Occipital lobe (tissue), 3 donors: ENCODE measurements at places on chromosomes 6 and 20. TPM values are rescaled to one million over a fixed set of nuclear protein-coding genes. Genes with fewer than 3 reads are reported as not detected.

DNA sequence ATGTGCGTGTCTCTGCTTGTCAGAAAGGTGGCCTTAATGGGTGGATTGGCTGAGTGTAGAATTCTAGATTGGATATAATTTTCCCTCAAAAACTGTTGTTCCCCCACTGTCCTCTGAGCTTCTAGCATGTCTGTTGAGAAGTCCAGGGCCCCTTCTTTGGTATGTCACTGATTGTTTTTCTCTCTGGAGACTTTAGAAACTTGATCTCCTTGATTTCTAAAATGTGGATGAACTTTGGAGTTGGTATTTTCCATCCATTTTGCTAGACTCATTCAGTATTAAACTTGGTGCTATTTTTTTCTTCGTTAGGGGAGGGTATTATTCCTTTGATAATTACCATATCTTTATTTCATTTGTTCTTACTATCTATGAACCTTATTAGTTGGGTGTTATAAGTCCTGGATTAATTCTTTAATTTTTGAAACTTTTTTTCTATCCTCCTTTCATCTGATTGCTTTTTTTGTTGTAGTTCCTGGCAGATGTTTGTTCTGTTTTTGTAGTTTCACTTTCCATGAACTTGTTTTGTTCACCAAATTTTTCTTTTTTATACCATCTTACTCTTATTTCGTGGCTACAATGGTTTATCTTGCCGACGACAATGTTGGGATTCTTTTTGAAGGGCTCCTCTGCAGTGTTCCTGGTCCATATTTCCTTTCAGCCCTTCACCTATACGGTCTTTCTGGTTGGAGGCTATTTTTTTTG, 68.4 kb downstream of the ARID1B start:
- DNase-seq: no peak

DNA sequence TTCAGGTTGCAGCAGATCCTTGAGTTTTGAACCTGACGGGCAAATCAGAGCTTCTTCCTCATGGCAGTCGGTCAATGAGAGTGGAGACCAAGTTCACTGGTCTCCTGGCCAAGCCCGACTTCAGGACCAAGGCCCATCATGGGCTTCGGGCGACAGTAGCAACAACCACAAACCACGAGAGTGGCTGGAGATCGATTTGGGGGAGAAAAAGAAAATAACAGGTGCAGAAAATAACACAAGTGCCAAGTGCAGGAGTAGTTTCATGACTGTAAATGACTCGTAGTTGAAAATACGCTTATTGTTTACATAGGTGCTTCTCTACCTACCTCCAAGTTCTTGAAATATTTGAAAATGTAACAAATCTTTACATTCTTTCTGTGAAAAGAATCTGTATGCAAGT, 56.1 kb downstream of the DCBLD1 start:
- no peak for DNase-seq

GRCh38 chr6:33926451-33926850, 122.6 kb upstream of the MLN start:
- DNase-seq: no peak

GRCh38 chr6:126170433-126170832, 169.5 kb upstream of the CENPW start:
- no peak for DNase-seq

GRCh38 chr6:109472132-109472995, 10.7 kb downstream of the ZBTB24 start:
- peak; percentile 18 for DNase-seq

DNA sequence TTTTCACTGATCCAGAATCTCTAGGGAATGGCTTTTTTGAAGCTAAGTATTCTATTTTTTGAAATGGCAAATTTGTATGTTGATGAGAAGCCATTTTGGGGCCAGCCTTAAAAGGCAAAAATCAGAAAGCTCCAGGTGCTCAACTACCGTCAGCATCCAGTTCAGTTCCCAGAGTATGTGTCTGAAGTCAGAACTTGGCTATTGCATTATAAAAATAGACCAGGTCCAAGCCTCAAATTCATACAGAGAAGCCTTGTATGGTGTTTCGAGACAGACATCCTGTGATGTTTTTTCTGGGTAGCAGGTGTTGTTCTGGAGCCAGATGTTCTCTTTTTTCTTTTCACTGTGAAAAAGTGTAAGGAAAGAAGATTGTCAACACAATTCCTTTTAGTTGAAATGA, 68.2 kb downstream of the CCN2 start:
- DNase-seq: no peak

- DNase-seq: no peak
Observed at GRCh38 chr20:50142812-50143211, 10.7 kb downstream of the PEDS1 start.

DNA sequence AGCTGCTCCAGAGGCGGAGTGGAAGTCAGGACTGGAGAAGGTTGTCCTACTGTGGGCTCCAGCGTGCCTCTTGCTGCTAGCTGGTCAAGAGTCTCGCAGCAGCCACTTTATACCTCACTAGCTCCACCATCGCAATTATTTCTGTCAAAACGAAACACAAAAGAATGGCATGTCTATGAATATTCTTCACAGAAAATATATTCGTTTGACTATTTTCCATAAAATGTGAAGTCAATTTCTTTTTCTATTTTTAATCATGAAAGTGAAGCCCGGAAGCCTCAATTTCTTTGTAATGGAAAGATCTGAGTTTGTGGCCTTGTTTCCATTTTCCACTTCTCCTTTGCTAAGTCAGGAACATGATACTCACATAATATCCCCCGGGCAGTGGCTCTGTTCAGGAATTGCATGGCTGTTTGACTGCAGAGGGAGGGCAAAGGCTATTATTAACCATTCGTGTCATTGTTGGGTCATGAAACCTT, 51.7 kb downstream of the DTD1 start:
- DNase-seq: no peak

- no peak for DNase-seq
Observed at GRCh38 chr6:31094389-31094881, 17.9 kb downstream of the C6orf15 start.

GRCh38 chr6:107550241-107550840, 60.4 kb downstream of the SOBP start:
- no peak for DNase-seq

GRCh38 chr6:148996815-148997214, 250.0 kb downstream of the UST start:
- no peak for DNase-seq

- DNase-seq: no peak
Observed at GRCh38 chr6:168273441-168274036, 46.0 kb downstream of the DACT2 start.

GRCh38 chr6:118902726-118903125, 8.8 kb downstream of the ASF1A start:
- no peak for DNase-seq

GRCh38 chr20:57680934-57681914, 28.6 kb downstream of the PMEPA1 start:
- no peak for DNase-seq

- no peak for DNase-seq
Observed at GRCh38 chr20:48246061-48246790, 460.9 kb upstream of the SULF2 start.

DNA sequence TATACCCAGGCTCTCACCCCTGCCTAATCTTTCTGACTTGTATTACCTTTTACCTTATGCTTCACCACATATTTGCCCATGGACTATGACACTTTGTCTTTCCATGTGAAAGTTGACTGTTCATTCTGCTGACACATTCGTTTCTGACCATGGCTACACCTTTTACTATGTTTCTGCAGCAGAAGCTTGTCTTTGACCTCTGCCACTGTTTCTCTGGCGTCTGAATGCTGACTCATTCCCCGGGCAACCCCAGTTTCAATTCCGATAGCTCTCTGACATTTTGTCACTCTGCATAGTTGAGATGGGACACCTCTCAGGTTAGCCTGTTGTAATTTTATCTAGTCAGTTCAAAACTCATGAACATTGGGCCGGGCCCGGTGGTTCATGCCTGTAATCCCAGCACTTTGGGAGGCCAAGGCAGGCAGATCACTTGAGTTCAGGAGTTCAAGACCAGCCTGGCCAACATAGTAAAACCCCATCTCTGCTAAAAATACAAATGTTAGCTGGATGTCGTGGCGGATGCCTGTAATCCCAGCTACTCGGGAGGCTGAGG, 50.7 kb downstream of the SLC26A8 start:
- no peak for DNase-seq

- DNase-seq: no peak
Observed at GRCh38 chr6:114218437-114219340, 124.1 kb downstream of the HS3ST5 start.

GRCh38 chr6:2077826-2078225, 167.6 kb downstream of the GMDS start:
- no peak for DNase-seq

- DNase-seq: no peak
Observed at GRCh38 chr6:129307845-129308244, 402.1 kb downstream of the ARHGAP18 start.

DNA sequence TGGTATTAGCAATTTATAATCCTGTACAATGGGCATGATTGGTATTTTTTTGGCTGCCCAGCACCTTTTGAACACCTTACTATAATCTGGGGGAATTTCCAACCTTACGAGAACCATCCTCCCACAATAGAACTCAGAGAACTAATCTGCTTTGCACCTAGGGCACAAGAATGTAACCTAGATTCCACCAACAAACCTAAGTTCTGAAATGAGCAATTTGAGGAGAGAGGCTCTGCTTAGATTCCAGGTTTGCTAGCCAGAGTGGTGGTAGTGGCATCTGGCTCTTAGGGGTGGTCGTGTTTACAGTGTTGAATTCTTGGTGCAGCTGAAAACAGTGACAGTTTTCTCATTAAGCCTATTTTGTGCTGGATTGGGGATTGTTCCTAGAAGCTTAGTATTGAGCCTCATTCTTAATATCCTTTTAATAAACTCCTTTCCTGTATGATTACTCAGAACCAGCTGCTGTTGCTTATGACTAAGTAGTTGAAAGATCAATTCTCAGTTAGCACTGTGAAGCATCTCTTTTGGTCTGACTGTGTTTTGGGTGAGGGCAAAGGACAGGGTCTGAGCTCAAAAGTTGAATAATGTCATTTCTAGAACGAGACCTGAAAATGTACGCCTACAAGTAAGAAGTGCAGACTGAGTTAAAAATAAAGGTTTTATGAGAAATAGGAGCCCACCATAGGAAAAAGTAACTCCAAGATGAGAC, 385.6 kb downstream of the CDKAL1 start:
- no peak for DNase-seq

GRCh38 chr6:6906570-6907213, 201.1 kb upstream of the RREB1 start:
- no peak for DNase-seq

DNA sequence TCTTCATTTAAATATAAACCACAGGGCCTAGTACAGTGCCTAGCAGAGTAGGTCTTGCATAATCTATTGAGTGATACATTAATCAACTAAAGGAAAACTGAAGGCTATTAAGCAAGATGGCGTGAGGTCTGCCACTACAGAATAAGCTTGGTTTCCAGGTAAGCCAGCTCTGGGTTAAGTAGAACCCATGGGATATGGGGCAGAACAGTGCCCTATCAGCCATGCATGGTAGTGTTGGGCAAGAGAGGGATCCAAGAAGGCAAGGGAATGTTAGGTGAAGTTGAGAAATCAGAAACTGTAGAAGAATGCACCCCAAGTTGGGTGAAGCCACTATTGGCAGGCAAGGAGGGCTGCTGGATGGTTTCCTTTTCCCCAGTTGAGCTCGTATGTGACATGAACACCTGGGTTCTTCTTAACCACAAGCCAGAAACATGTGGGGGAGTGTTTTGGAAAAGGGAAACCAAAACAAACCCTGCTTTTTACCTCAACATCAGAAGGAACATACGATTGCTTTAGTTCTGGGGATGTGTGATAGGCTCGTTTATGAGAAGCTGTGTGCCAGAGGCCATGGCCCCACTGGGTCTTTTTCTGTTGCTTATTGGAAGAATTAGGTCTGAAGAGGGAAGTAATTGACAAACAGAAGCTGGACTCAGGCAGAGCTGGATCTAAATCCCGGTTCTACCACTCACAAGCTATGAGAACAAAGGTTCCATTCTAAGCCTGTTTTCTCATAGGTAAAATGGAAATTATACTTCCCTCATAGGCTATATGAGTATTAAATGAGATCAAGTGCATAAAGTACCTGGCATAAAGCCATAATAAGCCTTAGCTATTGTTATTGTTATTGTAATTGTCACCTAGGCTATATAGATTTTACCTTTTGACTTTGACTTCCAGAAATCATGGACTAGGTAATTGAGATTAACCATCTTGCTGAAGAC, 33.5 kb downstream of the NEDD9 start:
- DNase-seq: no peak

DNA sequence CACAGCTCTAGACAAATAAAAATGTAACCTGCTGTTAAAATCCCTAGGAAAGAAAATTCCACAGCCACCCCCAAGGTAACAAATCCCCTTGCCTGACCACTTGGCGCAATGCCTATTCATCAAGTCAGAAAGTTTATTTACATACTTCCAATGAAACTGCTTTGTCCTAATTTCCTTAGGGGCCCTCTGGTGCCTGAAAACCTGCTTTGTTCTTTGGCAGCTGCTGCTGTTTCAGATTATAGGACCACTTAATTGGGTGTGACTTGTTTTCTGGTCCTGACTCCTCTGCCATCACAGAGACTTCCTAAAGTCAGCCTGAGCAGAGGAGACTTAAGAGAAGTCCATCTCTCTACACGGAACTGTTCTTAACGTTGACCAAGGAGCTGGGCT, 323.6 kb downstream of the UBE3D start:
- DNase-seq: no peak

GRCh38 chr6:30151580-30151979, 9.4 kb downstream of the TRIM10 start:
- no peak for DNase-seq

GRCh38 chr20:33388268-33388667, 13.1 kb downstream of the CDK5RAP1 start:
- no peak for DNase-seq

Gene MUC22
- not detected for total RNA-seq

Gene SYTL3
- 2.0 TPM for total RNA-seq

Gene EPHA7
- 102 TPM for total RNA-seq

Gene SGK2
- not detected for total RNA-seq

Gene NOX3
- total RNA-seq: not detected

Gene THBS2
- 15.8 TPM for total RNA-seq

Gene AP5S1
- total RNA-seq: 5.5 TPM

Gene CDH26
- 1.4 TPM for total RNA-seq

Gene GSS
- total RNA-seq: 41.5 TPM

Gene DEFB132
- total RNA-seq: not detected

Gene MICB
- total RNA-seq: 0.47 TPM

Gene PROCR
- 4.7 TPM for total RNA-seq
